Lung (tissue), 17 donors: ENCODE measurements at places on chromosomes 2 and 18. TPM values are rescaled to one million over a fixed set of nuclear protein-coding genes. Genes with fewer than 3 reads are reported as not detected.

PUS10 gene
- 4.3 TPM for polyA plus RNA-seq

AQP12B gene
- polyA plus RNA-seq: not detected

CACNB4 gene
- 0.57 TPM for polyA plus RNA-seq

ARHGEF33 gene
- 0.71 TPM for polyA plus RNA-seq

BOK gene
- polyA plus RNA-seq: 26.8 TPM

YES1 gene
- polyA plus RNA-seq: 17.9 TPM

REG3A gene
- polyA plus RNA-seq: not detected

DNA sequence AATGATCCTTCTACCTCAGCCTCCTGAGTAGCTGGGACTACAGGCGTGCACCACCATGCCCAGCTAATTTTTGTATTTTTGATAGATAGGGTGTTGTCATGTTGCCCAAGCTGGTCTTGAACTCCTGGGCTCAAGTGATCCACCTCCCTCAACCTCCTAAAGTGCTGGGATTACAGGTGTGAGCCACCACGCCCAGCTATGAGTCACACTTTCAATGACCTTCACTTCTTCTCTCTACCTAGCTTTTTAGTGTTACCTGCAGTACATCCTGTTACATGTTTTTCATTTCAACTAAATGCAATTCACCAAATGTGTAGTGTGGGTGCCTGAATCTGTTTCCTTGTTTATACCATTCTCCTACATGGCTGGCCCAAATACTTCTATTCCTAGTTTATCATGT lies 64.0 kb downstream of the SLC39A10 start:
- H3K4me3 ChIP-seq: no peak overlapping the region
- DNase-seq: no peak
- peaks cover 12% of the 10 kb centered on the region for H3K36me3 ChIP-seq
- no peak overlapping the region for H3K27ac ChIP-seq
- no peaks in the 10 kb centered on the region for H3K27me3 ChIP-seq
- no peaks in the 10 kb centered on the region for H3K4me1 ChIP-seq

- no peaks in the 10 kb centered on the region for H3K27me3 ChIP-seq
- H3K27ac ChIP-seq: peak overlapping the region; percentile 90
- peaks cover 17% of the 10 kb centered on the region for H3K4me1 ChIP-seq
- H3K36me3 ChIP-seq: peaks cover 4% of the 10 kb centered on the region
- peak overlapping the region; percentile 97 for H3K4me3 ChIP-seq
Observed at GRCh38 chr18:46097431-46097800, 680 bp downstream of the ATP5F1A start.

DNA sequence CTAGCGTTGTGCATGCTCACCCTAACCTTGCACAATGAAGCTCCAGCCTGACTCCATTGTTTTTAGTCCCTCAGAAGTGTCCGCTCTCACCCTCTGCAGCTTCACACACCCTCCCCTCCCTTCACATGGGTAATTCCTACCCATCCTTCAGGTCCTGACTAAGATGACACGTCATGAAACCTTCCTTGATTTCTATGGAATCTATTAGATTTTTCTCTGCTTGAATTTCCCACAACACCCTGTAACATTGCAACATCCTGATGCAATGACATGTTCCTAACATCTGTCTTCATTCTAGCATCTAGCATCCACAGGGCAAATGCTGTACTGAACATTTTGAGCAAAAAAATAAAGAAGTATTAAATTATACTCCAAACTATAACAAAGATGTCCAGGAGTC lies 77.0 kb upstream of the PID1 start:
- H3K4me3 ChIP-seq: no peak overlapping the region
- H3K4me1 ChIP-seq: no peaks in the 10 kb centered on the region
- H3K36me3 ChIP-seq: no peaks in the 10 kb centered on the region
- H3K27me3 ChIP-seq: no peaks in the 10 kb centered on the region
- no peak for DNase-seq
- H3K27ac ChIP-seq: no peak overlapping the region

DNA sequence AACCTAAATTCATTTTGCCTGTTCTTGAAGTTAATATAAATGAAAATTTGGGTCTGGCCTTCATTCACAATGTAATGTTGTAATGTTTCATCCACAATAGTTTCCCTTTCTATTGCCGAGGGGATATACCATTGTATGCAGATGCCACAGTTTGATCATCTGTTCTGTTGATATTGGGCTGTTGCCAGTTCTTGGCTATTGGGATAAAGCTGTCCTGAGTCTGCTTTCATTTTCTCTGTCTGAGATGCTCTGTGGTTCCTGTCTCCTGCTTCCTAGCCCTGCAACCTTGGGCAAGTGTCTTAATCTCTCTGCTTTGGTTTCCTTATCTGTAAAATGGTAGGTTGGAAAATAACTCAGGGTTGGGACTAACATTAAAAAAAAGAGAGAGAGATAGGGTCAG lies 25.2 kb downstream of the B3GNT2 start:
- no peak overlapping the region for H3K4me3 ChIP-seq
- DNase-seq: peak; percentile 19
- no peaks in the 10 kb centered on the region for H3K27me3 ChIP-seq
- H3K4me1 ChIP-seq: peaks cover 12% of the 10 kb centered on the region
- no peak overlapping the region for H3K27ac ChIP-seq
- H3K36me3 ChIP-seq: peaks cover 11% of the 10 kb centered on the region

DNA sequence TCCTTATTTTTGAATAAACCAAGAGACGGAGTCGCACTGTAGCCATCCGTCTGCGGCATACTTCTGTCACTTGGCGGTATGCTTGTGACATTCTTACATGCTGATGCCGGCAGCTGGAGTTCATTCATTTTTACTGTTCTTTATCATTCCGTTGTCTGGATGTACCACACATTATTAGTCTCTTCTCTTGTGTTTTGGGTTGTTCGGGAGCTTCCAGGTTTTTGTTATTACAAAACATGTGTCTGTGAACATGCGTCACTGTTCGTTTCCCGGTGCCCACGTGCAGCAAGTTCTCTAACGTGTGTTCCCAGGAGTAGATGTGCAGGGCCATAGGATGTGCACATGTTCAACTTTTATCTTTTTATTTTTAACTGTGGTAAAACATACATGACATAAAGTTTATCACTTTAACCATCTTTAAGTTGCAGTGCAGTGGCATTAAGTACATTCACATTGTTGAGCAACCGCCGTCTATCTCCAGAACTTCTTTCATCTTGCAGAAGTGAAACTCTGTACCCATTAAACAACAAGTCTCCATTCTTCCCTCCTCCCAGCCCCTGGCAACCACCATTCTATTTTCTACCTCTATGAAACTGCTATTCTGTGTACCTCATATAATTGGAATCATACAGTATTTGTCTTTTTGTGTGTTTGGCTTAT lies 40.1 kb downstream of the MTCL1 start:
- H3K4me3 ChIP-seq: no peak overlapping the region
- H3K36me3 ChIP-seq: no peaks in the 10 kb centered on the region
- peak; percentile 64 for DNase-seq
- H3K27me3 ChIP-seq: no peaks in the 10 kb centered on the region
- no peak overlapping the region for H3K27ac ChIP-seq

GRCh38 chr2:33242845-33243244 lies 233.6 kb upstream of the RASGRP3 start:
- H3K4me3 ChIP-seq: no peak overlapping the region
- H3K27me3 ChIP-seq: no peaks in the 10 kb centered on the region
- H3K4me1 ChIP-seq: peaks cover 10% of the 10 kb centered on the region
- DNase-seq: no peak

DNA sequence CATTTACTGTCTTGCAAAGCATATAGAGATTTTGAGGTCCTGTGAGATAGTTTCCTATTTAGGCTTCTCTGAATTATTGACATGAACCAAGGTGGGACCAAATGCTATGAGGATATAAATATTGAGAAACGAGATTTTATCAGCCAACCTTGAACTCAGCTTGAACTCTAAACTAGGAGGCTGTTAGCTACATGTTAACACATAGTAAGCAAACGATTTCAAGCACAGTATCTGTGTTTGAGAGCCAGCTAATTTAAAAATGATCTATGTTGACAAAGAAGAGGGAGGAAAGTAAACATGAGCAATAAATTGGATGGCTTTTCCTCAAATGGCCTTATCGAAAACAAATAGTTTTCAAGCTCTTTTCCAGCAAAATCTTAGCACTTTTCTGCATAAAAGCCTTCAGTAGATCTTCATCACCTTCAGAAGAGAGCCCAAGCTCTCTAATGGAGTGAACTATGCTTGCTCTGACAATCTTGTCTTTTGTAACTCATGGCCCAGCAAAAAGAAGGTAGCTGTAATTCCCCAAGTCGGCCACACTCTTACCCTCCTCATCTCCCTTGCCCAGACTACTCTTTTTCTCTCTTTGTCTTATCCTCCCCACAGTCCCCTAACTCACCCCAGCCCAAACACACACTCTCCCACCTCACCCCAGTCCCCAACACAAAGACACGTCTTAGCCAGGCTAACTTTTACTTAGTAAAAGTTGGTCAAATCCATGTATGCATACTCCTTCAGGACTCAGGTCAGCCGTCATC lies 14.7 kb downstream of the CD28 start:
- H3K27ac ChIP-seq: peak overlapping the region; percentile 22
- no peaks in the 10 kb centered on the region for H3K4me1 ChIP-seq
- DNase-seq: peak; percentile 24
- no peaks in the 10 kb centered on the region for H3K36me3 ChIP-seq
- H3K27me3 ChIP-seq: no peaks in the 10 kb centered on the region
- no peak overlapping the region for H3K4me3 ChIP-seq

DNA sequence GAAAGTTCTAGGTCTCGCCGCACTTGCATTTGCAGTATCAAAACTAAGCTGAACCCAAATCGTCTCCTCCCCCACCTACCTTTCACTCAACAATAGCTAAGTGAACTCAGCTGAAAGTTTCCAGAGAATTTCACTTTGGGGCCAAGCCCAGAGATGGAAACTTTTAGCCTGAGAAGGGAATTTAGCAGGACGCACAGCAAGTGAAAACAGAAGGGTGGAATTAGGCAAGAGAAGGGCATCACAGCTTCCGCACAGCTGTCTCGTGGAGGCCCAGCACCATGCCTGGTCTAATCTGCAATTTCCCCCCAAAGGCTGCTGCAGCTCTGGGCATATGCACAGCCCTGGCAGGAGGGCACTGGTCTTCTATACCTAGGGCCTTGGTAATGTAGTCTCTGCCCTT lies 262.0 kb downstream of the TNS1 start:
- no peak for DNase-seq
- no peaks in the 10 kb centered on the region for H3K4me1 ChIP-seq

DNA sequence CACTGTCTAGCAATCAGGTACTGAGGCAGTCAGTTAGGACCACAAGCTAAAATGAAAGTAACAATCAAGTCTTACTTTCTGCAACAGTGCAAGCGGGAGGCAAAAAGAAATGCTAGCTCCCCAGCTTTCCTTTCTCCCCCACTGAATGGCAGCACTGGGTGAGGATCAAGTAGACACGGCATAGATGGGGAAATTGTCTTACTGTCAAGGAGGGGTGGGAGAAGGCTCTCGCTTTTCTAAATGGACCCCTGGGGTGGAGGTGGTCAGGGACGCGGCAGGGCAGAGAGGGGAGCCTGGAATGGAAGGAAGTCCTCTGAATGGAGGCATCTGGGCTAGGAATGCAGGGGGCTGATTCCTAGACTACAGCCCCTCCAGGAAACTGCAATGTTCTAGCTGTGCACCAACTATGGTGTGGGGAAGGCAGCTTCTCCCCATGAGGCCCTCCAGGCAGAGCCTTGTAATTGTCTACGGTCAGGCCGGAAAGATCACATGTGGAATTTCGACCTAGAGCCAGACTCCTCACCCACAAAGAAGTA lies 24.3 kb downstream of the METTL8 start:
- H3K27ac ChIP-seq: no peak overlapping the region
- DNase-seq: no peak
- no peaks in the 10 kb centered on the region for H3K27me3 ChIP-seq
- H3K4me3 ChIP-seq: no peak overlapping the region
- H3K4me1 ChIP-seq: no peaks in the 10 kb centered on the region
- no peaks in the 10 kb centered on the region for H3K36me3 ChIP-seq

- H3K36me3 ChIP-seq: no peaks in the 10 kb centered on the region
- H3K27me3 ChIP-seq: no peaks in the 10 kb centered on the region
- H3K4me1 ChIP-seq: peaks cover 5% of the 10 kb centered on the region
Observed at GRCh38 chr18:34957119-34957863, 83.9 kb upstream of the MAPRE2 start.

GRCh38 chr2:132671151-132671835 lies 1.3 kb upstream of the LYPD1 start:
- H3K27me3 ChIP-seq: no peaks in the 10 kb centered on the region
- peak; percentile 1 for DNase-seq
- H3K4me3 ChIP-seq: no peak overlapping the region

- H3K36me3 ChIP-seq: no peaks in the 10 kb centered on the region
- H3K27me3 ChIP-seq: no peaks in the 10 kb centered on the region
- H3K4me1 ChIP-seq: peaks cover 6% of the 10 kb centered on the region
Observed at GRCh38 chr2:238306672-238306998, 13.7 kb upstream of the TRAF3IP1 start.

DNA sequence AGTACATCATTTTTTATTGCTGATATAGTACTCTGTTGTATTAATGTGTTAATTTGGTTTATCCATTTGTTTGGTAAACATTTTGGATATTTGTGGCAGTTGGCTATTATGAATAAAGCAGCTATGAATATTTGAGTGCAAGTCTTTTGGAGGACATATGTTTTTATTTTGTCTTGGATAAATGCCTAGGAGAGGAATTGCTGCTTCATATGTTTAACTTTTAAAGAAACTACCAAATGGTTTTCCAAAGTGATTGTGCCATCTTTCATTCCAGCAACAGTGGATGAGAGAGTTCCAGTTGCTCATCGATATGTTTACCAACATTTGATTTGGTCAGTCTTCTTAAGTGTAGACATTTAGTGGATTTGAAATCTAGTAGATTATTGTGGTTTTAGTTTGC lies 51.8 kb downstream of the MERTK start:
- no peaks in the 10 kb centered on the region for H3K27me3 ChIP-seq
- peaks cover 5% of the 10 kb centered on the region for H3K4me1 ChIP-seq
- H3K36me3 ChIP-seq: no peaks in the 10 kb centered on the region
- H3K27ac ChIP-seq: no peak overlapping the region

- H3K27ac ChIP-seq: no peak overlapping the region
- H3K4me1 ChIP-seq: no peaks in the 10 kb centered on the region
- H3K36me3 ChIP-seq: no peaks in the 10 kb centered on the region
- no peak overlapping the region for H3K4me3 ChIP-seq
Observed at GRCh38 chr18:13811993-13812392, 12.0 kb upstream of the MC5R start.
